Stimulated activated CD8-positive, alpha-beta memory T cell treated with anti-CD3 and anti-CD28 coated beads, Interleukin-4, amount 100 ng/mL, for 1 hour (primary cell): ENCODE measurements at places on chromosomes 6 and 20.

DNA sequence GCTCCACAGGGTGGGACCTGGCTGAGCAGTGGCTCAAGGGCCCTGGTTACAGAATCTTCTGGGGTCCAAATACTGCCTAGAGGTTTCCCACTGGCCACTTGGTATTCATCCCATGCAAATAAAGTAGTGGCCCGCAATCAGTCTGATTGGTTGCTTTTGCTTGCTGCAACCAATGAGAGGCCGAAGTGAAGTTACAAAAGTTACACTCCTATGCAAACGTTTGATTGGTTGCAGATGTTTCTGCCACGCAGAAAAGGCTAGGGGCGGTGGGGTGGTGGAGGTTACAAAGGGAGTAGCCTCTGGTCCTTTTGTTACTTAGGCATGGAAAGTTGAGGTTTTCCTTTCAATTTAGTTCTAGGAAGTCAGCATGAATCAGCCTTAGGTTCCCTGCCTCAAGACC, 3.6 kb upstream of the NHLRC1 start:
- DNase-seq = no peak

DNA sequence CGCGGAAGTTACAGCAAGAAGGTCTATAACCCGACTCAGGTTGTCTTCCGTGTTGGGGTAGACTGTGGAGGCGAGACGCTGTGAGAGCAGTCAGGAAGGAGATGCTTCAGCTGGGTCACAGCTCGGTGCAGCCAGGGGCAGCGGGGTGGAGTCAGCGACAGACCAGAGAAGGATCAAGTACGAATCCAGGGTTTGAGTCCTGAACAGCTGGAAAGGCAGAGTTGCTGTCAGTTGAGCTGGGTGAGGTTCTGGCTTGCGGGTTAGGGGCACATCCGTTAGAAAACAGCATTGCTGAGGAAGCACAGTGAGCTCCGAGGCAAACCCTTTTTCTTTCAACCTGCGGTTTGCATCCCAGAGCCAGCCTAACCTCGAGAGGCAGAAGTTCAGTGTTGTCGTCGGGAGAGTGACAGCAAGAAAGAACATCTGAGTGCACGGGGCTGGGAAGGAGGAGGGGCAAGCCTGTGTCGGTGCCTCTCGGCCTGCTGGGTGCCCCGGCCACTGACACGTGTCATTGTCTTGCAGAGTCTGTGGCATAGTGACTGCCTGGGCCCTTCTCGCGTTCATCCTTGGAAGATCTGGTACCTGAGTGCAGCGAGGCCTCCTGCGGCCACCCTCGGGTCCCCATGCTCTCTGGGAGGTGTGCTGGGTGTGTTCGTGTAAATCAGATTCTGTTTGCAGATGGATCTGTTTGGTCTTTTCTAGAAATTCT, 20.0 kb downstream of the PNLDC1 start:
- DNase-seq = no peak

GRCh38 chr6:14537030-14537429, 419.5 kb downstream of the CD83 start:
- DNase-seq = no peak

DNA sequence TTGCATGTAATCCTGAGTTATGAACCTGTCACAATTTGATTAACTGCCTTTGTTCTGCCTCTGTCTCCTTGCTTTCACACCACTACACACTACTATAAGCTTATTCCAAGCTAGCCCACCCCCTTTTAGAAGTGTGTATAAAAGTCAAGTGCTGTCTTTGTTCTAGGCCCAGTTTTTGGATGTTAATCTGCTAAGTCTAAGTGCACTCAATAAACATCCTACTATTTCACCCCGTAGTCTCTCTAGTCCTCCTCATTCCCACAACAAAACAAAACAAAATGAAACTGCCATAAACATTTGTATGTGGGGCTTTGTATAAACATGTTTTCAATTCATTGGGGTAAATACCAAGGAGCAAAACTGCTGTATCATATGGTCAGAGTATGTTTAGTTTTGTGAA, 16.1 kb upstream of the SPACA1 start:
- DNase-seq = no peak

DNA sequence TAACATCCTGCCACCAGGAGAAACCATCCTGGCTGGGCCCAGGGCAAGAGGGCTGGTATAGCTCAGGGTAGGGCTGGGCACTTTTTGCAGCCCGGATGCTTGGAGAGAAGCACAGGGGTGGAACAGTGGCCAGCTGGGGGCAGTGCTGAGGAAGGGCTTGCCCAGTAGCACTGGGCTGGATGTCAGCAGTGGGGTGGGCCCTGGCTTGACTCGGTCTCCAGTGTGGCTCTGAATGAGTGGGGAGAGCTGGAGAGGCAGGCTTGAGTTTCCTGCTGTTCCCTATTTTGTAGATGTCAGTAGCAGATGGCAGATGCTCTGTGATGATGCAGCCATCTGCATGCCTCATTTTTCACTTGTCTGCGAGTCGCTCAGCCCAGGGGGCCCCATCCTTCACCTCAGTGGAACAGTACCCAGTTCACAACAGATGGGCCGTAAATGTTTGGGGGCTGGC, 56.3 kb upstream of the TULP1 start:
- peak; percentile 2 for DNase-seq

- no peak for DNase-seq
Measured at GRCh38 chr6:37513576-37513975, 13.9 kb upstream of the CCDC167 start.

DNA sequence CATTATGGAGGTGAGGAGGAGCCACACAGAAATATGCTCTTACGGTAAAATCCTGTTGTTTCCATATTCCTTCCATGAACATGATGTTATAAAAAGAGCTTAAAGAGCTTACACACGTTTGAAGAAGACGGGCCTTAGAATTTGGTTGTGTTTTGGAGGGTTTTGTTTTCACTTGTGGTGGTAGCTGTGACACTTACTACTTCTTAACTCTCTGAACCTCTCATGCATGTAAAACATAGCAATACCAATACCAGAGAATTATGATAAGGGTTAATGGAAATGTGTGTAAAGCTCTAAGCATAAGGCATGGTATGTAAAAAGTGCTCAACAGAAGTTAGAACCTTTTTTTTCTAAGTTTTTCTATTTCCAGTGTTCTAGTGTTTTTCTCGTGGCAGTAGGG, 256.1 kb upstream of the KCNQ5 start:
- no peak for DNase-seq

- no peak for DNase-seq
Measured at GRCh38 chr6:75368151-75368779, 83.7 kb upstream of the TMEM30A start.

DNA sequence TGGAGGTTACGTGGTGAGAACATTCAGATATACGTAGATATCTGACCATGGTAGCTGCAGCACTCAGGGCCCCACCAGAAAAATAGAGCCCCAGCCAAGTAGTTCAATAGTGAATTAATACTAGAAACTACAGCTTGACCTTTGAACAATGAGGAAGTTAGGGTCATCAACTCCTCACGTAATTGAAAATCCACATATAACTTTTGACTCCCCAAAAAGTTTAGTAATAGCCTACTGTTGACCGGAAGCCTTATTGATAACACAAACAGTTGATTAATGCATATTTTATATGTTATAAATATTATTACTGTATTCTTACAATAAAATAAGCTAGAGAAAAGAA, 117.9 kb downstream of the SNX5 start:
- no peak for DNase-seq

DNA sequence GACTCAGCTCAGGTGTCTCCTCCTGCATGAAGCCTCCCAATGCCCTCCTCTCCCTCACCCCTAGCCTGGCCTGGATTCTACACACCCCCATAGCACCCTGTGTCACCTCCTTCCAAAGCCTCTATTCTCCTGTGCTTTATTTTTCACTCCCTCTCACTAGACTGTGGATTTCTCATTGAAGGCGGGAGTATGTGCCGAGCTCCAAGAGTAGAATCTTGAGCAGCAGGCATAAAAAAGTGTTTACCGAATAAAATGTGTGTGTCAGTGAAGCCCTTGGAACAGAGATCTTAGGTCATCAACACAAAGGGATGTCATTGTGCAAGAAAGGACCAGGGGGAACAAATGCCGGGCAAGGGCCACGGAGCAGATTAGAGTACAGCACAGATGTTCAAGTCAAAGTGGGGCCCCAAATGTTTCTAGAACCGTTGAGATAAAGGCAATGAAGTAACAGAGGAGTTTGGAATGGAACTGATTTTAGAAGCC, 106.1 kb upstream of the TMEM170B start:
- no peak for DNase-seq

- DNase-seq = no peak
Measured at GRCh38 chr6:70164556-70164955, 138.3 kb downstream of the COL9A1 start.

GRCh38 chr6:142373268-142374090, 71.7 kb downstream of the ADGRG6 start:
- no peak for DNase-seq

DNA sequence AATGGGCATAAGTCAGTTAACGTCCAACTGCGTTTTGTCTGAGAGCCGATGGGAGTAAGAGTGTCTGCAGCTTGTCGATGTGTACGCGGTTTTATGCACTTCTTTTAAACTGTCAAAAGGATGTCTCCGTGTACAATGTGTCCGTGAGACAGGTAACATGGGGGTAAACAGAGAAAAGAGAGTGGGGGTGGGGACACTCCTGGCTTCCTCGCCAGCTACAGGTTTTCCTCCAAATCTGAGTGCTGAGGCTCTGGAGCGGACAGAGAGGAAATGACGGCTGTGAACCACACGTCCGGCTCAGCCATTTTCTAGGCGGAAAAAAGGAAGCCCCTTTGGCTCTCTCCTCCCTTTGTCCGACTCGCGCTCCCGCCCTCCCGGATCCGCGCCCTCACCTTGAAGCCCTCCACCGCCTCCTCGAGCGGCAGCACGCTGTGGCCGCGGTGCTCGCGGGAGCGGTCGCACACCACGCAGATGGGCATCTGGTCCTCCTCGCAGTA, 916 bp downstream of the TRIM27 start:
- peak; percentile 24 for DNase-seq

DNA sequence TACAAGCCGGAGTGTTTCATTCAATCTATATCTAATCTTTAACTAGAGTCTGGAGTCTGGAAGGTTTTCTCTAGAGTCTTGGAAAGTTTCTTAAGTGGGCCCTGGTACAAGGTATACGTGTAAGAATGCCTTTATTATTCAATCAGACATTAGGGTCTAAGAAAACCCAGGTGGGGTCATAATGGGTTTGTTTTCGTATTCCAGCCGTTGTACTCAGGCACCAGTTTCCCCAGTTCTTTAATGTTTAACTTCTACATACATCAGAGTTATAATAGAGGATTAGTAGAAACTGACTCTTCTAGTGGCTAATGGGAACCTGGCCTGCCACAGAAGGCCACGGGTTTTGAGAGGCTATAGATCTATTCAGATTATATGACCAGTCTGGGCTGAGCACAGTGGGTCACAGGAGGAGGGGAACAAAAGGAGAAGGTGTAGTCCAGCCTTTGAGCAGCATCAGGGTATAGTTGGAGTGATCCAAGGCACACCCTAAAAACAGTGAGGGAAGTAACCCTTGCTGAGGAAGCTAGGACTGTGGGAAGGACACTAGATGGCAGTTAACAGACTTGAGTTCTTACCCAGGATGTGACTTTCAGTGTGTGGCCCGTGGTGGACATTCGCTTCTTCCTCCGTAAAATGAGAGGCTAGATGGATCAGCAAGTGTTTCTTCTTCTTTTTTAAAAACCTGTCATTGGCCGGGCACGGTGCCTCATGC, 15.5 kb downstream of the FAM83B start:
- DNase-seq = no peak

GRCh38 chr6:56347526-56347925, 100.1 kb upstream of the COL21A1 start:
- DNase-seq = no peak

- no peak for DNase-seq
Measured at GRCh38 chr20:272718-273117, 15.2 kb downstream of the DEFB132 start.

DNA sequence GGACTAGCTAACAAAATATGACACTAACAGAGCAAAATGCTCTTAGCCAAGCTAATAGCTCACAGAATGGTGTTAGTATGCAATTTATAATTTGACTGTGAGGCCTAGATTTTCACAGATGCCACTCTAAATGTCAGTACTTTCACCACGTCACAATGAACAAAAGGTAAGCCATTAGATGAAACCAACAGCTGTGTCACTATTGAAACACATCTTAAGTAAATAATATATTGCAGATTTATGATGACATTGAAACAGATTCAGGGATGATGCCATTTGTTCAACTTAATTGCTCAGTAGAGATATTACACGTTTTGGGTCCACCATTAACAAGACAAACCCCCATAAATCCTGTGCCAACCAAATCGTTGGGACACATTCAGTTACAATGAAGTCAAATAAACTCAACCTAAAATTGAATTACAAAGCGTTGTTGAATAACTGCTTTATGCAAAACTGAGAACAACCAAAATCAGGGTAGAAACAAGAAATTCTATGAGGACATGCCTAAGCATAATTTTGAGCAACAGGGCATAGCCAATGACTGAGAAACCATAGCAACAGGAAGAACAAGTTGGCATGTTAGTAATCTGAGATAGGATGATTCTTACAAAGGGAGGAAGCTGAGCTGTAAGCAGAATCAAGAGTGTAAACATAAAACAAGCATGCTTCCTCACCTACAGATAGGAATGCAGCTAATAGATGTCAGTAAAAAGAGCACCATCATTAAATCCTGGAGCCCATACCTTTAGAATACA, 85.6 kb upstream of the KHDRBS2 start:
- DNase-seq = no peak

- DNase-seq = no peak
Measured at GRCh38 chr6:23370051-23370450, 756.0 kb upstream of the NRSN1 start.

- DNase-seq = no peak
Measured at GRCh38 chr6:109606359-109606758, 84.6 kb downstream of the AK9 start.

DNA sequence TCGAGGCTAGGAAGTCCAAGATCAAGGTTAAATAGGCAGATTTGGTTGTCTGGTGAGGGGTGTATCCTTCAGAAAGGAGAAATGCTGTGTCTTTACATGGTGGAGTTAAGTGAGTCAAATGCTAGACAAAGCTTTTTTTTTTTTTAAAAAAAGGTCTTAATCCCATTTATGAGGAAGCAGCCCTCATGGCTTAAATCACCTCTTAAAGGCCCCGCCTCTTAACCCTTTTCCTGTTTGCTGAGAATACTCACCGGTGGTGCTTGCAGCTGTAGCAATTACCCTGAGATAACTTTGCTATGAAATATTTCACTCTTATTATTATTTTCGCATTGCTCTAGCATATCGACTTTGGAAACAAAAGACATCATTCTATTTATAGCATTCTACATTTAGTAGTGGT, 30.8 kb downstream of the FBXO30 start:
- no peak for DNase-seq

DNA sequence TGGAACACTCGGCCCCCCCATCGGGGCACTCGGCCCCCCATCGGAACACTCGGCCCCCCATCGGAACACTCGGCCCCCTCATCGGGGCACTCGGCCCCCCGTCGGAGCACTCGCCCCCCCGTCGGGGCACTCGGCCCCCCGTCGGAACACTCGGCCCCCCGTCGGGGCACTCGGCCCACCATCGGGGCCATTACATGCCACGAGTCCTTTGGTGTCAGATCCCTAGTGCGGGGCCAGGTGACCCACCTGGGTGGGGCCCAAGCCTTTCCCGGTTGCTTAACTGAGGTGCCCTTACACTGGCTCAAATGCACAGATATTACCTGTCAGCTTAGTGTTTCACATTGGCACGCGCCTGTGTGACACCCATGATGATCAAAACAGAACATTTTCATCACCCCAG, 95.9 kb downstream of the TAF4 start:
- DNase-seq = no peak

GRCh38 chr6:100336876-100337275, 127.8 kb downstream of the SIM1 start:
- no peak for DNase-seq
